Stimulated activated CD8-positive, alpha-beta memory T cell treated with anti-CD3 and anti-CD28 coated beads, Interleukin-4, amount 100 ng/mL, for 4 hours (primary cell): ENCODE measurements at places on chromosomes 4 and X.

DNA sequence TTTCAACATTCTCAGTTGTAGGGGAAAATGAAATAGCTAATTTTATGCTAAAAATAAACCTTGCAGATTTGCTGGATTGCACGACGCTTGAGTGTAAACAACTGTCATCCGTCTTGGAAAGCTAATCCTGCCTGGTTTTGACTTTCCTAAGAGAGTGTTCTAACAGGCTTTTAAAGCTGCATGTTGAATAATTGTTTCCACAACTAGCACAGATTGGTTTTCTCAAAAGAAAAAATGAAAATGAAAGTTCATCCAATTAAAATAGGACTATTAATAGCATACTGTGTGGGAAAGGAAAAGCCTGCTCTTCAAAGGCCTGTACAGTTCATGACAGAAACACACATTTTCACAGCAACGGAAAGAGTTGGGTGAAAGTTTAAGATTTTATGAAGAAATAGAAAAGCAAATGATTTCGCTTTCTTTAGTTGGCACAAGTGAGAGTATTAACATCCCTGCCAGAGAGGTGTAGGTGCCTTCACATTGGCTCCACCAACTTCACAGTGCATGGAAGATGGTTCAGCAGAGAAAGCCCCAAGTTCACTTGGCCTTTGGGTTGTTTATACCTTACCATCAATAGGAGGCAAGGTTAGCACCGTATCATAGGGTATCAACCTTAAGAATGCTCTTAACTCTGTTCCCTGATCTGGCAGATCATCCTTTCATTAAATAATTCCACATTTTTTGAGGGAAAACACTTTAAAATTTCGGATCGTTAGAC lies 140.0 kb upstream of the GUCY1A1 start:
- DNase-seq: no peak

DNA sequence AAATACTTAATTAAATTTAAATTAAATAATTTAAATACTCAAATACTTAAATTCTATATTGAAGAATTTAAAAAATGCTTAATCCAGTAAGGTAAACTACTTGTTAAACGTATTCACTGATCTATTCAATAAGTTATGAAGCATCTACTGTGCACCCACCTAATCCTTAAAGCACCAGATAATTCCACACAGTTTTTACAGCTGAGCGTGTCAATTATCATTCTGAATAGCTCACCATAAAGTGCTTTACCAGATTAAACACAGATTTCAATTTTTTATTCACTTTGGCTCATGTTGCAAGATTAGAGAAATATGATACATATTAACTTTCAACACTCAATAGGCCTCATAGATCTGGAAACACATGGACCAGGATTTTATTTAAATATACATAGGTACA lies 79.2 kb upstream of the DDIT4L start:
- no peak for DNase-seq

DNA sequence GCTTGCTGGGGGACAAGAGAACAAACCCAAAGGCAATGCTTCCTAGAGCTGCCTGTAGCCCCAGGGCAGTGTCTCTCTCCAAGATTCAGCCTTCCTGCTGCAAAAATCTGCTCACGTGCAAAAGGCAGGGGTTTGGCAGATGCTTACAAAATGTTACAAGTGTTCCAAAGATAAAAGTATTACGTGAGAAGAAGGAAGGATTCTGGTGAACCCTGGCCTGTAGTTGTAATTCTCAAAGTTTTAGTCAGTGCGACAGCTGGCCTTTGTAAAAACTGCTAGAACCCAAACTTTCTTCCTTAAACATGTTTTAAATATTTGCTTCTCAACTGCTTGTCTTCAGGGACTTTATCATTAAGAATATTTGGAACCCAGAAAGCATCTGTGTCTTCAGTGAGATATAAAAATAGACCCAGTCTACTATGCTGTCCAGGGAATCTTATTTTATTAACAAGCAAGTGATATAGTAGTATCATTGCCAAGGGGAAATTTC lies 232.3 kb downstream of the FRMPD4 start:
- DNase-seq: no peak

DNA sequence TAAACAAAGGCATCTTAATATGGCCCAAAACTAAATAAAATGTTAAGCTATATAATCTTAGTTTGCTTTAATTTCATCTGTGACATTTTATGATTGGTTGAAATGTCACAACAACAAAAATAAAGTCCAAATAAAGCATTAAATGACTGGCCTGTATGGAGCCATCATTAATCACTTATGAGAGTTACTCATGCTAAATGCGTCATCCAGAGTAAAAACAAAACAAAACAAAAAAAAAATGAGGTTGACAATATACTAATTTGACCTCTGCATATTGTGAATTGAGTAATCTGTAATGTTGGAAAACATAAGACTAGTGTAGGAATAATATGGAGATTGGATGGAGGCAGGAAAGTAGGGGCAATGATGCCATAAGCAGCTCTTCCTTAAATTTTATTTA lies 139.7 kb downstream of the MAPK10 start:
- DNase-seq: no peak

GRCh38 chr4:151195801-151196200 lies 81.2 kb upstream of the PRSS48 start:
- no peak for DNase-seq

DNA sequence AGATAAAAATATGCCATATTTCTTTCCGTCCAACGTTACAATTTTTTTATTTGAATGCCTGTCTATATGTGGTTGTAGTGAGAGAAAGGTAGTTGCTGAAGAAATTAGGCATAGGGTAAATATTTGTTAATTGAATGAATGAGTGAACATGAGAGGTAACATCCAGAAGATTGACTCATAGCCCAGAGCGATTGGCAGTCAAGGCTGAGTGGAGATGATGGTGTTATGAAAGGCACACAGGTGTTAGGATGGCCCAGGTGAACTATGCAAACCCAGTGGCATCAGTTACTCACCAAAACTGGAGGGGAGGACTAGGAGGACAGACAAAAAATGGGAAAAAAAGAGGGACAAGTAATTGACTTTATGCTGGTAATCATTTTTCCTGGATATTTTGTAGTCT lies 31.7 kb upstream of the SPRY1 start:
- DNase-seq: no peak

DNA sequence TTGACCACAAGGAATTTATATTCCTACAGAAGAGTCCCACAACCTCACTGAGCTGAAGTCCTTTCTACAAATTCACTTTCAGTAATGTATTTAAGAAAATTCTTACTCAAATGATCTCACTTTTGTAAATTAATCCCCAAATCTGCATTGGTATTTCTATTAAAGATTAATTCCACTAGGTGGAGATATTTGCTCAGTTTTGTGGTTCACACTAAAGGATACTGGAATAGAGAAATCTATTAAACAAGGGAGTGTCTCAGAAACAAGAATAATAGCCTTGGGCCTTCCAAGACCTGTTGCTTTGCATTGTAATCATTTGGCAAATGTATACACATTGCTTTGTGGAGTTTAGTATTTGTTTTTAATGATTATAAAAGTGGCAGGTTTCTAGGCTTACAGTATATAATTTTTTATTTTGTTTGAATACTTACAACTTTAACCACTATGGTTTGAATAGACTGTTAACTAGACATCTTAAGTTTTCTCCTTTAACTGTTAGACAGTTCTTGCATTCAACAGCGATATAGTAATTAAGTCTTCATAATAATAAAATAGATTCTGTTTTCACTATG lies 25.9 kb downstream of the CFAP299 start:
- DNase-seq: no peak

DNA sequence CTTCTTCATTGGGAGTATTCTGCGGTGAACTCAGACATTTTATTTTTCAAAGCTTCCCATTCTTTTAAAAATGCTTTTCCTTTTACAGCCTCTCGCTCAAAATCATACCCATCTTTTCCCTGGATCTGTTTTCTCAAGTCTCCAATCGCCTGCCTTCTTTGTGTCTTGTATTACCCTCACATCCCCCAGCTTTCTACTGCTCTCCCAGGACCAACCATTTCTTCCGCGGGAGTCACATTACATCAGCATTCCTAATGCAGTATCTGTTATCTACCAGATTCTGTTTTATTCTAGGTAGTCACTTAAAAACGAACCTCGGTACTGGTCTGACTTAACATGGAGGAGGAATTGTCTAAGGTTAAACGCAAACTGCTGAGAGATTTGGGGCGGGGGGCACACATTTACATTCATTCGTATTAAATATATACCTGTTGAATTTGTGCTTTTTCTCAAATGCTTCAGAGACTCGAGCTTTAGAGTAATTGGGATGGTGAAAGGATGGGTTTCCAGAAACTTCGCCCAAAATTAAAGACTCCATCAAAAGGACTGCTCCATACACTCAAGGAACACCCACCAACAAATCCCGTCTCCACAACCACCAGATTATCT lies 493 bp upstream of the UCHL1 start:
- DNase-seq: no peak

DNA sequence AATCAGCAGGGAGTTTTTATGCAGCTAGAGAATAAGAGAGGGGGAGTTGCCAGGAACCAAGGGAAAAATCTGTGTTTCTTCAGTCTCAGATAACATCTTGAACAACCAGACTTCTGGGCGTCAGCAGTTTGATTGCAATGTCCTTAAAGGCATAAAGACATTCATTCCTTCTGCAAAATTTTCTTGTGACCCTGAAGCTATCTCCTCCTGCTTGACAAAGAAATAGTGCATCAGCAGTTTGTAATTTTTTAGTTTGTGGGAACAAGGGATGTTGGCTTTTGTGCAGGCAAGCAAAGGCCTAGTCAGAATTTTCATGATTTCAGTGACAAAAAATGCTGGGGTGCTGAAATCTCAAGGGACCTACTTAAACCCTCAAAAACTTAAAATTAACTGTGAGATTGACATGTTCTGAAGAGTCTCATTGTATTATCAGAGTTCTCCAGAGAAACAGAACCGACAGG lies 125.8 kb upstream of the UNC5C start:
- DNase-seq: no peak

GRCh38 chrX:11103006-11103405 lies 8.1 kb upstream of the HCCS start:
- DNase-seq: no peak

GRCh38 chr4:175811228-175811627 lies 836 bp downstream of the GPM6A start:
- no peak for DNase-seq

DNA sequence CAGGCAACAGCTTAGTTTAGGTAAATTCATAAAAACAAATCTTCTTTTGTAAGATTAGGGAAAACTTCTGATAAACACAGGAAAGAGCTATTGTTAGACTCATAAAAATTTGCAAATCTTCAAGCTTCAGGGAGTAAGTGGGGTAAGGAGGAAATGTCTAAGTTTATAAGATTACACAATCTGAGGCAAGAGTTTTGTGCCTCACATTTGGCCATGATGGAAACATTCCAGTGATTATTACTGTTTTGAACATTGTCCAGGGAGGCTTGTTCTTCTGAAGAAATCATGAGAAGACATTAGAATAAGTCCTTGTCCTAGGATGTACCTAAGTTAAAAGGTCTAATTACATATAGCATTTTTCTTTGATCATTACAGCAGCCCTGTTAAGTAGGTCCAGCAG lies 72.8 kb downstream of the MAOB start:
- DNase-seq: no peak

DNA sequence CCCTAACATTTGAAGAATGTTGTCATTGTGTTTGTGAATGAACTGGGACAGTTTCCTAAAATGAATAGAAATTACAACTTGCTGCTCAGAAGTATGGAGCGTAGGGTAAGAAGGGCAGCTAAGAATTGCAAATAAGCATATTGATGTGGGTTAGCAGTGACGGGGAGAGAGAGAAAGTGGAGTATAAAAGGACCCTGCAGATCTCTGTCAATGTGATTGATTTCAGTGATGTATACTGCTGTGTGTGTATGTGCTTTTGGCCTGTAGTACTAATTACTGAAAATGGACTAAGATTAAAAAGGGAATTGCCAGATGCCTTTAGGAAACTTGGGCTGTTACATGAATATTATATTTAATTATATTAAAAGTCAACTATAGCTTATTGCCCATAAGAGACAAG lies 7.8 kb upstream of the MFAP3L start:
- no peak for DNase-seq

DNA sequence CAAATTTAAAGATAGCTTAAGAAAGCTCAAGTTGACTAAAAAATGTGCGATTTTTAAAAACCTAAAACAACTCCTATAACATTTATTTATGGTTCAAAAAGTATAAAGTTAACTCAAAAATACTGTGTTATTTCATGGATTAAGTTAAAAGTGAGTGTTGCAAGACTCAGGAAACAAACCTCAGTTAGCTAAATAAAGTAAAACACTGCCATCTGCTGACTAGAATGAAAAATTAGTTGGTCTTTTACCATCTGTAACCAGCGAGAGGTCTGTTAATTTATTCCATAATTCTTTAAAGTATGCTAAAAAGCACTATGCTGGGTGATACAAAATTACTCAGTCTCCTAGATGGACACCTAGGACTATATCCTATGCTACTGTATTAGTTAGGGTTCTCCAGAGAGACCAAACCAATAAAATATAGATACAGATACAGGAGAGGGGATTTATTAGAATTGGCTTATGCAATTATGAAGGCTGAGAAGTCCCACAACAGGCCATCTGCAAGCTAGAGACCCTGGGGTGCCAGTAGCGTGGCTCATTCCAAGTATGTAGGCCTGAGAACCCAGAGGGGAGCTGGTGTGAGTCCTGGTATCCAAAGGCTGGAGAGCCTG lies 4.9 kb upstream of the WDFY3 start:
- no peak for DNase-seq

GRCh38 chrX:44344194-44344593 lies 722 bp upstream of the EFHC2 start:
- peak; percentile 29 for DNase-seq

DNA sequence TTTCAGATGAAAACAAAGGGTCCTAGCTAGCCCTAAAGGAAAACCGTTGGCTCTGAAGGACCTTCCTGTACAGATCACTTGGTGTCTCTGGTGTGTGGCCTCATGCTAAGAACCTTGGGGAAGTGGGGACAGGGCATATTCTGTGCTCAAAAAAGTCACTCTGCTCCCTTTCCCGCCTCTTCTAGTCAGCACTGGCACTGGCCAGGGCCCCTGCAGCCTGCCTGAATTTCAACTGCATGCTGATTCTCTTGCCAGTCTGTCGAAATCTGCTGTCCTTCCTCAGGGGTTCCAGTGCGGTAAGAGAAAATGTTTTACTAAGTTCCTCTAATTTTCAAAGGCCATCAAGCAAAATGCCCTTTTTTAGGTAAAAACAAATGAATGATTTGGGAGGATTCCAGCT lies 3.4 kb downstream of the CYBB start:
- DNase-seq: no peak
